Cerebellar nuclear complex (tissue), 1 donor: ENCODE measurements at places on chromosomes 4 and X.

DNA sequence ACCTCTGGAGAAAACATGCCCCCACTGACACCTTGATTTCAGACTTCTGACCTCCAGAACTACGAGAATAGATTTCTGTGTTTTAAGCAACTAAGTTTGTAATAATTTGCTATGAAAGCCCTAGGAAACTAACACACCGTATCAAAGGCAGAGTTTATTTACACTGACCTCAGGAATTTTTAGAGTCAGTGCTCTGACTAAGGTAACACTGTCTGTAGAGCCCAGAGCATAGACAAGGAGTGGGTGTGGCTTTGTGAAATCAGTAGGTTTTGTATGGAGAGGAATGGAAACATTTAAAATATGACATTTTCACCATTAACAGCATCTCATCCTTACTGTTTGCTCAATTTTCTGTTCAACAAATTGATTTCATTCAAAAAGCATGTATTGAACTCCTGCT is 764.4 kb upstream of the PCDH10 start:
- no peak for DNase-seq

DNA sequence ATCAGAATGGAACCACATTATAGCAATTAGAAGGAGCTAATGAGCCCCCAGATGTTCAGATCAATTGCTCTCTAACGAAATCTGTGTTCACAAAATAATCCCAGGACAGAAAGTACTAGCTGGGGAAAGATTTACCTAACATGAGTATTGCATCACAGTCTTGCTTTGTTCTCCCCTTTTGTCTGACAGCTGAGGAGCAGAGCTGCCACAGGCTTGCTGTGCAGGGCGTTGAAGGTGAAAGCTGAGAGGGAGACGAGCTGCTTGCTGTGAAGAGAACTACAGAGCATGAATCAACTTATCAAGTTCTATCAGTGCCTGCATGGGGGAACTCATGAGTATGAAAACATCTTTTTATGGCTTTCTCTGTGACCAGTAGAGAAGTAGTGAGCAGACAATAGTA is 441.2 kb downstream of the CENPC start:
- no peak for DNase-seq

GRCh38 chr4:149885896-149886295 is 70.3 kb upstream of the IQCM start:
- DNase-seq = no peak

- no peak for DNase-seq
These were observed 159.2 kb downstream of the SLC4A4 start for GRCh38 chr4:71498002-71498401.

DNA sequence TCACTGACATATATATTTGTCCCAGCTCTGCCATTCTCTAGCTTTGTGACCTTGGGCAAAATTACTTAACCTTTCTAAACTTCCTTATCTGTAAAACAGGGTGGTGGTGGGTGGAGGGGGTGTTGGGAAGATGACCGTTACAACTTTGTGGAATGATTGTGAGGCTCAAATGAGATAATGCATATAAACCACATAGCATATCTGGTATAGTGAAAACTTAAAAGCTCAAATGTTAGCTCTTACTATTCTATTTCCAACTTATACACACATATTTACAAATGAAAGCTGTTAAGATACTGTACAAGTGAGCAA is 52.9 kb upstream of the HPRT1 start:
- DNase-seq = no peak

GRCh38 chrX:111847491-111848133 is 28.4 kb upstream of the TRPC5OS start:
- DNase-seq = no peak

DNA sequence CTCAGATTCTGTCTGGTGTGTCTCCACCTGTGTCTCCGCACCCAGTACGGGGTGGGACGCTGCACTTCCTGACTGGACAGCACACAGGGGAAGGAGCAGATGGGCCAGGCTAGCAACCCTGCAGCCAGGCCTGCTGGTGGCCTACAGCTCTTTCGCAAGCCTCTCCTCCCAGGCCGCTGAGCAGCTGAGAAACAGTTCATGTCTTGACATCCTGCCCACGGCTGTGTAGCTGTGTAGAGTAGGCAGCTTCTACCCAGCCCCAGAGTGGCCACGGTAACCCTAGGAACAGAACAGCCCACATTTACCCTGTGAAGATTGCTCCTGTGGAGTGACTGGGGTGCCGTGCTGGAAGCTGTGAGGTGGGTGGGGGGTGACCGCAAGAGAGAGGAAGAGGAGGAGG is 38.9 kb downstream of the CCNQ start:
- no peak for DNase-seq

GRCh38 chrX:44093431-44093830 is 120.2 kb upstream of the NDP start:
- no peak for DNase-seq

- no peak for DNase-seq
These were observed 173.6 kb downstream of the RCHY1 start for GRCh38 chr4:75340561-75340960.

- DNase-seq = no peak
These were observed 661.5 kb upstream of the EPHA5 start for GRCh38 chr4:66331761-66332160.

- no peak for DNase-seq
These were observed 495.2 kb downstream of the NLGN4X start for GRCh38 chrX:5733501-5733900.

DNA sequence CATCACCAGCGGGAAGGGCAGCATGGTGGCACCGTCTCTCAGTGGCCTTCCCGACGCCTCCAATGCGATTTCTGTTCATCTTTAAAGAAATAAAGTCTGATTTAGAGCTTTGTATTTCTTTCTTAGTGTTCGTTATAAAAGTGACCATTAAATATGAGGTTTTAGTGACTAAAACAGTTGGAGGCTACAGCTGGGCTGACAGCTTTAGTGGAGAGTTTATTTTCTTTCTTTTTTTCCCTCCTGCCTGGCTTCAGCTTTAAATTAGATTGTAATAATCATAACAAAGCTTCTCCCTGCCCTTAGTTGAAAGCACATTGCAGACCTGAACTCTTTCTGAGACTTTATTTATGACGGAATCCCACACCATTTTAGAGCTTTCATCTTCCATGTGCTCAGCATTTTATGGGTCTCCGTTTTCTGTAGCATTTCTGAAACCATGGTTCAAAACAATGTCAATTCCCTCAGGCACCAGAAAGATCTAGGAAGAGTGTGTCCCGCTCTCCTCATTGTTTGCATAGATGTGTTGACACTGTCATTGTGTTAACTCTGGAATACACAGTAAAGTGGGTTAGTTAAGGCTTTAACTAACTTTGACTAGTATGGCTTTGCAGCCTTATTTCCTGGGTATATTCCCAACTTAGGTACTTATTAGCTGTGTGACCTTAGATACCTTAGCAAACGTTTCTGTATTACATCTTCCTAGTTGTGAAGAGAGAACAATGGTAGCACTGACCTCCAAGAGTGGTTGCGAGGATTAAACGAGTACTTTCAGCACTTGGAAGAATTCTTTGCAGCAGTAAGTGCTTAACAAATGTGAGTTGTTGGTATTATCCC is 97.4 kb upstream of the PGRMC2 start:
- no peak for DNase-seq

- no peak for DNase-seq
These were observed 2.7 kb downstream of the CPLX1 start for GRCh38 chr4:823176-823760.

DNA sequence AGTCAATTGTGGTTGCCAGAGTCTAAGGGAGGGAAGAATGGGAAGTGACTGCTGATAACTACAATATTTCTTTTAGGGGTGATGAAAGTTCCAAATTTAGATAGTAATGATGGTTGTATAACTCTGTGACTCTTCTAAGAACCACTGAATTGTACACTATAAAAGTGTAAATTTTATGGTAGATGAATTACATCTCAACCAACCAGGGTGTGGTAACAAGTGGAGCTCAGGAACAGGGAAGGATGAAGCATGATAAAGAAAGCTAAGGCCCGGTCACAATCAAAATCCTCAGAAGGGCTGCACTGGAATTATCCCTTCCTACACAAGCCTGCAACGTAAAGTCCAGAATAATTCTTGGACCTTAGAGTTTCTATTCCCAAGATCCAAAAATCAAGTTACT is 143.2 kb downstream of the PPARGC1A start:
- no peak for DNase-seq

DNA sequence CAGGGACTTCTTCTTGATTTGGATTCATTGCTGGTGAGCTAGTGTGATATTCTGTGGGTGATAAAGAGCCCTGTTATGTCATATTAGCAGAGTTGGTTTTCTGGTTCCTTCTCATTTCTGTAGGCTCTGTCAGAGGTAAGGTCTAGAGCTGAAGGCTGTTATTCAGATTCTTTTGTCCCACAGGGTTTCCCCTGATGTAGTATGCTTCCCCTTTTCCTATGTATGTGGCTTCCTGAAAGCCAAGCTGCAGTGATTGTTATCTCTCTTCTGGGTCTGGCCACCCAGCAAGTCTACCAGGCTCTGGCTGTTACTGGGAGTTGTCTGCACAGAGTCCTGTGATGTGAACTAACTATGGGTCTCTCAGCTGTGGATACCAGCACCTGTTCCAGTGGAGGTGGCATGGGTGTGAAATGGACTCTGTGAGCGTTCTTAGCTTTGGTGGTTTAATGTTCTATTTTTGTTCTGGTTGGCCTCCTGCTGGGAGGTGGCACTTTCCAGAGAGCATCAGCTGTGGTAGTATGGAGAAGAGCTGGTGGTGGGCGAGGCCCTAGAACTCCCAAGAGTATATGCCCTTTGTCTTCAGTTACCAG is 373.7 kb downstream of the AR start:
- DNase-seq = no peak

- no peak for DNase-seq
These were observed 1.9 kb downstream of the UBE2D3 start for GRCh38 chr4:102825261-102826091.

DNA sequence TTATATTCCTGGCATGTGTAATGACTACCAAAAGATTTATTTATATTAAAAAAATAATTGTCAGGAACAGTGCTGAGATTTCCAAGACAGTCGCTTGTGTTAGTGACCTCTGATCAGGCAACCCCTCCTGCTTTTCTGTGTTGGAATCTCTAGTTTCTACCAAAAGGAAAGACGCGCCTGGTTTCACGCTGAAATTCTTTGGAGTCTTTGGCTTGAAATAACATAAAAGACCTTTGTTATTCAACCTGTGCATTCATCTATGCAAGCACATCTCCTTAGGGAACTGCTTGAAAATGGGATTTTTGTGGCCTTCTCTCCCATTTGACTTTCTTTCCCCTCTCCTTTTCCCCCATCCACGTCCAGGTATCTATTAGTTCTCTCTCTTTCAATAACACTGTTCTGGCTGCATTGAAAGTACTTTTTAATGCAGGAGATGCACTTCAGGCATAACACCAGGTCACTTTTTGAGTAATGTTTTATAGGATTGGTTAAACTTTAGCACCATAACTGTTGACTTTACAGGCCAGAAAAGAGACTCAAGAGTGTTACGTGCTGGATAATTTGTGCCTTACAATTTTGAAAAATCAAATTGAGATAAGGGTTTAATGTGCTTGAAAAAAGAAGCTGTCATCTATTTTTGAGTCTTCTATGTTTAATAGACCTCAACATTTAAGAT is 172.7 kb downstream of the GPAT3 start:
- no peak for DNase-seq

DNA sequence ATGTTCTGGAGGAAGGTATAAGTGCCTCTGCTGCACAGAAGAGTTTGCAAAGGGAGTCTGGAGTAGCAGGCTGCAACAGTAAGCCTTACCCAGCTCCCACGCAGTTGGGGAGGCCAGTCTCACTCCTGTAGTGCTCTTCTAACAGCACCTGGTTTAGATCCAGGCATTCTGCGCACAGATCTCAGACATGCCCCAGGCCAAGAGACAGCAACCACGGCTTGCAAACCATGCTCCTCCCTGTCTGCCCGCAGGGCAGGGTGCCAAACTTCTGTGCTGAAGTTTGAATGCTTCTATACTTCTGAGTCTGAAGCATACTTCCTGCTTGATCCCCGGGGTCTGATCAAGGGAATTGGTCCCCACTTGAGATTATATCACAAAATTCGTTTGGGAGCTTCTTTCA is 106.3 kb downstream of the LINC00632 start:
- no peak for DNase-seq

DNA sequence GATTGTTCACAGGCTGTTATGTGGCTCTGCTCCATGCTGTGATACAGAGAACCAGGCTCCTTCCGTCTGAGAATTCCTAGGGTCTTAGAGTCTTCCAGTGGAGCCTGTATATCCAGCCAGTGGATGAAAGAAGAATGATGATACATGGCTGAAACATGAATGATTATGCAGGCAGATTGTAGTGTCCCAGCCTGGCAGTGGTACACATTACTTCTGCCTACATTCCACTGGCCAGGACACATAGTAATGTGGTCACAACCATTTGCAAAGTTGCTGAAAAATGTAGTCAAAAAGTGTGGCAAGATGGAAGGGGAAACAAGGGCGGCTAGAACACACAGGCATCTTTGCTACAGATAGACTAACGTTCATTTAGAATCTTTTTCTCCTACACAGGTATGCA is 4.5 kb upstream of the GBA3 start:
- DNase-seq = no peak

GRCh38 chr4:10204401-10205058 is 87.9 kb upstream of the WDR1 start:
- DNase-seq = no peak

DNA sequence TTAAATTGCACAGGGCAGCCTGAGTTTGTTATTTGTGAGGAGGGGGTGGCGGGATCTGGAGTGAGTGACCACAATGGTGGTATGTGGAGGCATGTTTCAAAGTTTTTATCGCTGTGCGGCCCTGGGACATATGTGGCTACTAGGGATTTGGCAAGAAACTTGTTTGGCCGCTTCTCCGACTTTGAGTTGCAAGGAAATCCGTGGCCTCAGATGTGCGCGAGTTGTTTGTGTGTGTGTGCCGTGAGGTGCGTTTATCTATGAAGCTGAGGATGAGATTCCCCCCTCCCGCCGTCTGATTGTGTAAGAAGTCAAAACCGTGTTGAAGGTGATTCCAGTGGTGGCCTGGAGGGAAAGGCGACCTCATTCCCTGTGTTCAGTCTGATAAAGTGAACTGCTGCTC is 1.4 kb downstream of the JADE3 start:
- no peak for DNase-seq

DNA sequence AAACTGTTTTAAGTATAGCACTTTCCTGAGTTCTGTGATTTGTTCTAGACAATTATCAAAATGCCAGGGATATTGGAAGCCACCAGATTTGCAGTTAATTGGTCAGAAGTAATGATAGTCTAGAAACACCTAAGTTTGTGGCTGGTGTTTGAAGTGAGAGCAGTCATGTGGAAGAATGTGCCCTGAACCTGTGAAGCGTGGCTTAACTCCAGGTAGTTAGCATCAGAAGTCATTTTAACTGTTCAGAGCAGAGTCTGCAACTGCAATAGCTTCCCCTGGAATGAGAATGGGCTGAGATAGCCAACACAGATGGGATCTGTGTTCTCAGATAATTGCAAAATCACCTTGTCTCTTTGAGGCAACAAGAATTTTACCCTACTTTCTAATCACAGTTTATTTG is 255.1 kb upstream of the GK2 start:
- DNase-seq = no peak

DNA sequence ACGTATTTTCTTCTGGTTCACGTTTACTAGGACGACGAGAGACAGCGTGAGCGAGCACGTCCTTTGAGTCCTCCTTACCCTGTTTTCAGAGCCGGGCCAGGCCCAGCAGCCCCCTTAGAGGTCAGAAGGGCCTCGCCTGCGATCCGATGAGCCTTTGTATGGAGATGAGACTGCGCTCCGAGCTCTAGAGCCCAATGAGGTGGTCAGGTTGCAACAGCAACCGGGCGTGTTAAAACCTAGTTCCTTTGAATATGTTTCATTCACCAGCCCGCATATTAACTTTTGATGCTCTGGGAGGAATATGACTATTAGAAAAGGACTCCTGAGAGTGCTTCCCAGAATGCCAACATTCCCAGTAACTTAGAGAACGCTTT is 55.6 kb upstream of the TADA2B start:
- DNase-seq = no peak
